ENCODE measurements at places on chromosomes 2 and 18.
A peak's percentile ranks its signal among the peaks of the same experiment; 100 is the strongest.

DNA sequence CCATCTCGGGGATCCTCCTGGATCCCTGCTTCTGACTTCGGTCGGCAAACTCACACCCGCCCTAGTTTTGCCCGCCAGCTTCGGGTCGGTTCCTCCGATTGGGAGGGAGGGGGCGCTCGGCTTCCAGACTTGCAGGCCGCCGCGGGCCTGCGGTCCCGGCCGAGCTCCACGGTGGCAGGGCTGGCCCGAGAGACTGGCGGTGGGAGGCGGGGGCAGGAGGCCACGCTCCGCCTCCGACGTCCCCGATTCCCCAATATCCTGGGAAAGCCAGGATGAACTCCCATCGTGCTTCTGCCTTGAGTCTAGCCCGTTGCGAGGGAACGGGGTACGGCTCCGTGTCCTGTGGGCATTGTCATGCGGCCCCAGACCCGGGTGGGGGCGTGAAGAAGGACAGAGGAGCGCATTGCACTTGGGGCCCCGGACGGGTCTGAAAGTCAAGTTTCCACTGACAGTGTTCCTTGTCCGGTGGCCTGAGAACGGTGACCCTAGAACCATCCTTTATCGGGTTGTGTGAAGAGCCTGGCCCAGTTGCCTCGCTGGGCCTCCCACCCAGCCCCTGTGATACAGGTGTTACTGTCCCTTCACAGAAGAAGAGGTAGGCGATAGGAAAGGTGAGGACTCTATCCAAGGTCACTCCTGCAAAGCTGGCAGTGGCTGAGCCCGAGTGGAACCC lies 2.4 kb upstream of the INHBB start:
- peak; percentile 28 for DNase-seq

DNA sequence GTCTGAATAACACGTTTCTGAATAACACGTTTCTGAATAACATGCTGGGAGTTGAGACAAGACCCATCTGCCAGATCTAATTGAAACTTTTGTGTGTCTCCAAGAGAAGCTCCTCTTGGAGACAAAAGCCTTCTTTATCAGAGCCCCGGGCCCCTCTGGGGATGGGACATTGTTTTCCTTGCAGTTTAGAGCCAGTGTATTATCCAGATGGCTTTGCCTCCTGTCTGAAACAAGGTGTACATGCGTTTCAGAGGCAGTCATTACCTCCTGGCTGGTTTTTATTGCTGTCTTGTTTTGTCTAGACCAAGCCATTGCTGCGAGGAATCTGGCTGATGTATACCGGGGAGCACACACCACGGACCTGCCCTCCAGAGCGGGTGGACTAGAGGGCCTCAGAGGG lies 7.8 kb downstream of the FOSL2 start:
- no peak for DNase-seq

- DNase-seq = no peak
These were observed 120.8 kb downstream of the MEIS1 start for GRCh38 chr2:66555501-66556324.

GRCh38 chr2:171004363-171004762 lies 75.3 kb downstream of the GORASP2 start:
- no peak for DNase-seq

GRCh38 chr2:200523158-200523557 lies 2.8 kb upstream of the SGO2 start:
- DNase-seq = no peak

DNA sequence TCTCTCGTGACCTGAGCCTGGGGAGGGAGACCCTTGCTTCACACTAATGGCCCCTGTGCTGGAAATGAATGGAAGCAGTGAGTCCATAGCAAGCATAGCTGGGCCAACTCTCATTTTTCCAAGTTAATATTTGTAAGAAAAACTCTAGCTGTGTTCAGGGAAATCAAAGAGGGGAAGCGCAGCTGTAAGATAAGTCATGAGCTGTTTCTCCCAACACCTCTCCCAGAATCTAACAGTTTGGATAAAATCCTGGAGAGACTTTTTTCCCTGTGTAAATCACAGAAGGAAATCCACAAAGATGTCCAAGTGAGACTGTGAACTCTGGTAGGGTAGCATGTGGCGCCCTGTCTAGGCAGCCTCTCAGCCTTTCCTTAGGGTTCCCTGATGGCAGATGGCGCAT lies 27.2 kb downstream of the EDAR start:
- no peak for DNase-seq

- no peak for DNase-seq
These were observed 9.0 kb downstream of the ERFE start for GRCh38 chr2:238167761-238168160.

All from SK-N-DZ (cell line).